ENCODE measurements at places on chromosomes 1 and 21.

DNA sequence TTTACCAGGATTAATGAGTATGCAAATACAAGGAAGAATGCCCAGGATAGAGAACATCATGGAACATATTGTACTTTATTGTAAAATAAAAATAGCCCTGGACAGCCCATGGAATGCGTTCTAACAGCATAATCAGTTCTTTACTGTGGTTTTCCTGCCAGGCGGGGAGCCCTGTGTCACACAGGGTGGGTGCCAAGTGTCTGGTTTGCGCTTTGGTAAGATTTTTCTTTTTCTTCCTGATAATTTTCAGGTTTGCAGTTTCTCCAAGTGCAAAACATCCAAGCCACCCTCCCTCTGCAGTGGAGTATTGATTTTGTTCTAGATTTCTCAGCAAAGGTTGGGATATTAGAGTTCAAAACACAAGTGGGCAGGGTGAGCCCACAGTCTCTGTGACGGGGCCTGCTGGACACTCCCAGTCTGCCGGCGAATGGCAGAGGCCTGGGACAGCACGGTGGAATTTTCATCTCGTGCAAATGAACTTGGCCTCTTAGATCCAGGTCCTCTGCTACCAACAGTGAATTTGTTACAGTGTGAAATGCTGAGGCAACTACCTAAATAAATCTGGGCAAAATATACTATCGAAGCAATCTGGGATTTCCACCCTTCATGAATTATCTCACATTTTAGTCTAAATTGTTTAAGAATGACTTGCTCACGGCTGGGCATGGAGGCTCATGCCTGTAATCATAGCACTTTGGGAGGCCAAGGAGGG, 15.6 kb upstream of the KCNJ15 start:
- no peak for DNase-seq

GRCh38 chr1:154891452-154891851, 21.4 kb upstream of the KCNN3 start:
- no peak for DNase-seq

DNA sequence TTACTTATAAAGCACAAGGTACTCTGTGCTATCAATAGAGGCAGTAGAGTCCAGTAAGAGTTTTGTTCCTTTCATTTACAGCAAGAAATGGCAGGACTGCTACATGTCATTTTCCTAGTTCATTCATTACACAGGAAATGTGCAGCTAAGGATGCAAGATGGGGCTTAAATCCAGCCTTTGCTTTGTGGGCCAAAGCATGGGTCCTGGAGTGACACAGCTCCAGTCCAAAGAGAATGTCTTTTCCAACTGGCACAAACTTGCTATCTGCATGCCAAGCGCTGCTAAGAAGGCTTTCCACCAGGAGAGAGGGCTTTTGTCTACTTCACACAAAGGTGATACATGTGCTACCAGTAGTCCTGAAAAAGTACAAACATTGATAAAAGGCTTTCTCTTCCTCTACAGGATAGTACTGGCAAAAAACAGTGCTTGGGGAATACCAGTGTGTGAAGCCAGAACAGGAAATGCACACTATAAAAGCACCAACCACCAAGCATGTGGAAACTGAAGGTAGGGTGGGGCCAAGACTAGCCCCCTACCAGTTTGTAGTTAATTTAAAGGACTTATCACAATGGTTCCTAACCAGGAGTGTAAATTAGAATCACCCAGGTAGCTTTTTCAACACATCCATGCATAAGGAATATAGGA, 68.7 kb downstream of the ARID4B start:
- DNase-seq = peak; percentile 37

DNA sequence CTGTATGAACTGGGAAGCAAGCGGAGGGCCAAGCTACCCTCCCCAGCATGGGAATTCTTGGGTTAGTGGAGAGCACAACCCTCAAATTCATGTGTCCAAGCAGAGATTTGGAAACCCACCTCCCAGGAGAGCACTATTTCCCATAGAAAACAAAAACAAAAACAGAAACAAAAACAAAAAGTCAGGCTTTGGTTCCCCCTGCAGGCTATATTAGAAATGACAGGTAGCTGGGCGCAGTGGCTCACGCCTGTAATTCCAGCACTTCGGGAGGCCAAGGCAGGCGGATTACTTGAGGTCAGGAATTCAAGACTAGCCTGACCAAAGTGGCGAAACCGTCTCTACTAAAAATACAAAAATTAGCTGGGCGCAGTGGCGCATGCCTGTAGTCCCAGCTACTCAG, 10.8 kb downstream of the MINDY1 start:
- DNase-seq = peak; percentile 60

- DNase-seq = no peak
These were observed 266.1 kb upstream of the NRIP1 start for GRCh38 chr21:15330872-15331271.

GRCh38 chr1:68141071-68142021, 90.9 kb upstream of the DIRAS3 start:
- DNase-seq = no peak

- no peak for DNase-seq
These were observed 147.3 kb upstream of the VAMP3 start for GRCh38 chr1:7623842-7624241.

DNA sequence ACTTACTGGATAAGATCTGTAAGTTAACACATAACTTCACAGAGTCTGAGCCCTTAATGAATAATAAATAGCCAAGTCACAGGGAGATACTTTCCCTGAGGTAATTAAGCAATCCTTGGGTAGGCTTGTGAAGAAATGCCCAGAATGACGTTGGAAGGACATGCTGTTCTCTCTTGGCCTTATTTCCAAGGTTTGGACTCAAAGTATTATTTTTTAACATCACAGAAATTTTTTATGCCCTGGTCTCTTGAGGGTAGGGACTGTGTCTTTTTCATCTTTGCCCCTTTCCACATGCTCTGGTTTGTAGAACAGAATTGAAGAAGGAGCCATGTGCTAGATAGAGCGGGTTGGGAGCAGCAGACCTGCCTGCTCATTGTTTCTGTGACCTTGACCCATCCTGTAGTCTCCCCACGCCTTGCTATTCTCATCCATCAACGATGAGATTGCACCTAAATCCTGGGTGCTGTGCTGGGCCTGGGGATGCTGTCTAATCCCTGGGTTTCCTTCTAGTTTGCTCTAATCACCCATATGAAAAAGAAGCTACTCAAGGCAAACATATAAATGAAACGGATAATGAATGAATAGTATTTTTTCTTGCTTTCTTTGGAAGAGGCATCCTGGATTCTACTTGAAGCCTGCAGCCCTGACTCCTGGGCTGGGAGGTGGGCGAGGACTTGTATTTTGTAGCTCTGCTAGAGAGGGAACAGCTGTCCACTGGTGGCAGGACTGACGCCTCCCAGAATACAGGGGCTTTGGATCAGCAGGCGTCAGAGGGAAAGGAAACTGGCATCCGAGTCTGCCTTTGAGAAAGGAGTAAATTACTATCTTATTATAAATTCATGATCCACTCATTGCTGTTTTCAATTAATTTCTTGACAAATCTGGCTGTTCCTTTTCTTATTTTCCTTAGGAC, 17.5 kb upstream of the LAMTOR5 start:
- no peak for DNase-seq

GRCh38 chr1:158691907-158692306, 5.4 kb upstream of the SPTA1 start:
- DNase-seq = no peak

- DNase-seq = no peak
These were observed 24.9 kb upstream of the KCNC4 start for GRCh38 chr1:110185181-110185580.

- no peak for DNase-seq
These were observed 6.9 kb upstream of the REG4 start for GRCh38 chr1:119818181-119818580.

DNA sequence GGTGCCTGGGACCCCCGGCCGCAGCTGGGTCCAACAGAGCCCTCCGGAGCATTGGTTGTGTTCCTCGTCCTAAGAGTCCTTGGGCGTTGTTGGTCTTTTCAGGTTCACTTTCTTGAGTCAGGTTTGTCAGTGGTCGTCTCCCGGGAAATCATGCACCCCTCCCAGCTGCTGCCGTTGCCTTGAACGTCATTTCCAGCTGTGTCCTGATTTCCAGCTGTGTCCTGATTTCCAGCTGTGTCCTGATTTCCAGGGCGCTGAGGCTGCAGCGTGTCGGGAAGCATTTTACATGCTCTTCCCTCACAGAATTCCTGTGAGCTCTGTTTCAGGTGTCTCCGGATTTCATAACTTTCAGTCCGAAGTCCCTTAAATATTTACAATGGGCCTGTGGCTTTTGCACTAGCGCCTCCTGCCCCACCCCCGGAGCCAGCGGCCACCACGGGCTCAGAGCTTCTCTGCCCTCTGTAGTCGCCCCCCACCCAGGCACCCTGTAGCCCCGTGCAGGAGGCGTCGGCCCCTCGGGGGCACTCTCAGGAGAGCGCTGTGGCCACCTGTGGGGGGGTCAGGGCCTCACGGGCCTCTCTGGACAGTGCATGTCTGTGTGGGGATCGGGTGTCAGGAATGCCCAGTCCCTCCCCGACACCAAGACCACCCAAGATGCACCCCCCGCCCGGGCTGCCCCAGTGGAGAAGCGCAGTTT, 66.7 kb downstream of the COL18A1 start:
- DNase-seq = no peak

GRCh38 chr1:108194051-108194450, 6.1 kb downstream of the SLC25A24 start:
- DNase-seq = no peak

- no peak for DNase-seq
These were observed 22.7 kb downstream of the CLDN8 start for GRCh38 chr21:30193201-30193600.

DNA sequence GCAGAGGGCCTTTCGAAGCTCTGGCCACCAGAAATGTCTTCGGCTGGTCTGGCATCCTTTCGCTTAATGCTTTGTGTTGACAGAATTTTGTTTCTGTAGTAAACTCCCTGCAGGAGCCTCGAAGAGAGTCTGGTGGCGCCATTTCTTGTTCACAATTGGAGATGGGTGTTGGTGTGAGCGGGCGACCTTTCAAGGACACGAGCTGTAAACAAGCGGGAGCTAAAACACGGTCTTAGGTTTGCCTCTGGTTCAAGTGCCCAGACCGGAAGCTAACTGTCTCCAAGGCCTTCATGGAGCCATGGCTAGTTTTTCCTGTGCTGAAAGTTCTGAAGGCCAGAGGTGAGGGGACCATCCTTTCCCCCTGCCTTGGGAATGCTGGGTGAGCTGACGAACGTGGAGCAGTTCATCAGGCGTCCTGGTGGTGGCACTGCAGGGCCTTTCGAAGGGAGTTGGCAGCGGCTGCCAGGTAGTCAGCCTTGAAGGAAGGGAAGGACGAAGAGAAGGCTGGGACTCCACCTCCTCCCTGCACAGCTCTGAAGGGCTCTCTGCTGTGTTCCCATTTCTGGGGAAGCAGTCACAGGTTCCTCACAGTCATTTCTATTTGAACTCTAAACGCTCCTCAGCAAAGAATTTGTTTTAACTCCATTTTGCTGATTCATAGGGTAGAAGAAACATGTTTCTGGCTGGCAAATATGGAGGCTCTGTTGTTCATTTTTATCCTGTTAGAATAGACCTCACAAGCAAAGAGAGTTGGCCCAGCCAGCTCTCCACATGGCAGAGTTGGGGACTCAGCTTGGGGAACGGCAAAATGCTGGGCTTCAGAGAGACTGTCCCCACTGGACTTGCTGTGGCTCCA, 35.2 kb downstream of the URB2 start:
- DNase-seq = peak; percentile 82

DNA sequence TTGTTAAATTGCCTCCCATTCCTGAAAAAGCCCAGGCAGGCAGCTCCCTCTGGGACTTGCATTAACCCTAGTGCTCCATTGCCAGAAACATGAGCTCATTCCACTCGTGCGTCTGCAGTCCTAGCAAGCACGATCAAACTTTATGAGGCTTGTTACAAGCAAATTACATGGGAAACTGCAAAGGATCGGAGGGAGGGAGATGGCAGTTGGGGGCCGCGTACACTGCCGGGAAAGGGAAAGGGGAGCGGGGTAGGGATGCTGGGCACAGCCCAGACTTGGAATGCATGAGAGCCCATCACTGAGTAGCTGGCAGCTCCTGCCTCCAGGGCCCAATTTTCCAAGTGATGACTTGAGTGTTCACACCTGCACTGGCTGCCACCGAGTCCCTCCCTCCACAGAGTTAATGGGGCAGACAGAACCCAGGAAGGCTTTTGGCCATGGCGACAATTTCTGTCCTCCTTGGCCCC, 169.9 kb downstream of the BRINP2 start:
- no peak for DNase-seq

- DNase-seq = no peak
These were observed 171.3 kb downstream of the IGSF21 start for GRCh38 chr1:18278946-18279345.

GRCh38 chr1:6727535-6727934, 25.9 kb upstream of the DNAJC11 start:
- peak; percentile 63 for DNase-seq

All from B cell (primary cell).